ENCODE measurements at places on chromosomes 3 and 15.

DNA sequence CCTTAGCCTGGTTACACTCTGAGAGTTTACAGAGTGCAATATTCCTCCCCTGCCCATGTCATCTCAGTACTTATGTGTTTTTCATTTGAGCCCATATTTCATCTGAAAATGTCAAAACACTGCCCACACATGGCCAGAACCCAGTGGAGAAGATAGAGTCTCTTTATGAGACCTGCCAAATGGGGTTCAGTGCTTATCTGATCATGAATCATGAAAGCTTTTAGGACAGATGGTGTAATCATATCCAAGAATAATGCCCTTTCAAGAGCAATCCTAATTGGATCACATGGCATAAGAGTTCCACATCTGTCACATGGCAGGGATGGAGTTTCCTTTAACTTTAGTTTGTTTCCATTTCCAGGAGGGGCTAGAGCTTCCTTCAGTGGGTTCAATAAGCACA is 77.2 kb upstream of the AGBL1 start:
- DNase-seq: no peak

DNA sequence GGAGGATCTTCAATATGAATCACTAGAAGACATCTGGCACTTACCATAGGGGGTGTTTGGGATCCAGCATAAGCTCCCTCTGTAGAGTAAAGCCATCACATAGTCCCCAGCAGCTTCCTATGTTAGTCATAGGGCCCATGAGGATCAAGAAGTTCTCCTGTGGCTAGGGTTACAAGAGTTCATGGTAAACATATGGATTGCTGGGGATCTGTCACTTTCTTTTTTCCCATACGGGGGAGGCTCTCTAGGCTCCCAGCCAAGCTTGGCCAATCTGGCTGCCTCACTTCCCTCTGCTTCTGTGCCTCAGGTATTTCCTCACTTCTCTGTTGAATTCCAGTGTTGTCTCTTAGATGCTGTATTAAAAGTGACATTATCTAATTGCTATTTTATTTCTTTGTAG is 597.9 kb downstream of the PDCD6IP start:
- DNase-seq: no peak

- DNase-seq: no peak
Measured at GRCh38 chr3:124650798-124651197, 79.5 kb upstream of the UMPS start.

DNA sequence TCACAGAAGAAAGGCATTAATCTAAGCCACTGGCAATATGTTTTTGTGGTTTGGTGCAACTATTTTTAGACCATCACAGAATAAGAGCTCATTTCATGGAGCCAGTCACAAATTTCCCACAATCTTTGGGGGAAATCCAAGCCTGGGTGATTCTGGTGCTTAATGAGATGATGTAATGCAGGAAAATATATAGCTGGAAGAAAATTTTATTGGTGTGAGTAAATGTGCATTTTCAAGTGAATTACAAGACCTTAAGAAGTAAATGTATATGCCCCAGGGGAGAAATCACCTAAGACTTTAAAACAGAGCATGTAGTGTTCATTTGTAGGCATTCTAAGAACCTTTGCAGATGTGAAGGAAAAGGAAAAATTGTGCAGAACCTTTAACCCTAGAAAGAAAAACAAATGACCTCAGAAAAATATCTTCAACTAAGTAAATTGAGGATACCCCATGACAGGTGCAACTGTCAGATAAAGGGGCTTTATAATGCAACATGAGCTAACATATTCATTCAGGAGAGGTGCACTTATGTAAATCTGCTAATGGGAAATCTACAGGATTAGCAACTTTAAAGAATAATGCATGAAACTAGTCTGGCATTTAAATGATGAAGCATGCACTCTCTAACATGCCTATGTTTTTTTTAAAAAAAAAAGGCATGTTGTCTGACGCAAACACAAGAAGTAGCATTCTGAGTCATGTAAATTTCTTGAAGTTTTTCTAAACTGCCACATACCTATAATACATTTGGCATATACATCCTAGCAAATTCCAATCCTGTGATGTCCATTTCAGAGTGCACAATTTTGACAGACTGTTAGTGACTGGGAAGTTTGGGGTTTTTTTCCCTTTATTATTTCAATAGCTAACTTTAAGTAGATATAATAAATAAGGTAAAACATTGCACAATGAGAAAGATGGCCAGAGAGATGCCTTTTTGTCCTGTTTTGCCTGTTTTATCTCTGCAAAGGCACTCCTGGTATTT is 105.1 kb downstream of the MEX3B start:
- DNase-seq: no peak

- no peak for DNase-seq
Measured at GRCh38 chr3:49803465-49804140, 542 bp downstream of the INKA1 start.

DNA sequence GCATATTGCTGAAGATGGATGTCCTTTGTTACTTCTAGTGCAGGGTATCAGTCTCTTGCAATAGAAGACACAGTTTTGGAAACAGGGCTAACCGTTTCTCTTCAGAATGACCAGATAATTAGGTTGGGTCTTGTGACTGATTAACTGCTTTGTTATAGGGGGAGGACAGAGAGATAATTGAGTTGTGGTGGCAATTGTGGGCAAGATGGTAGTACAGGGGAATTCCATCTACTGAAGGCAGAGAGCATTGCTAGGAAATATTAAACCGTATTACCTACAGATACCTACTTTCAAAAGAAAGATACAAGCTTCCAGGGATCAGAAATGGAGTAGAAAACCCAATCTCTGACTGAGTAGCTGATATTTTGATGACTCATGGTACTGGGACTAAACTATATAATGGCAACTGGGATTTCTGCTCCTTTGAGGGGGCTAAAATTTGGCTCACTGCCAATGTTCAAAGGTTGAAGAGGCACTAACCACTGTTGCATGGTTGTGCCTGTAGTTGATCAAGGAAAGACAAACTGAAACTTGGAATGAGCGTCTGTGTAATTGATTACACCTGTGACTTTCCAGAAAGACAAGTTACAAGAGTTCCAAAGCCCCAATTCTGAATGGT is 4.2 kb downstream of the PRR23B start:
- no peak for DNase-seq

DNA sequence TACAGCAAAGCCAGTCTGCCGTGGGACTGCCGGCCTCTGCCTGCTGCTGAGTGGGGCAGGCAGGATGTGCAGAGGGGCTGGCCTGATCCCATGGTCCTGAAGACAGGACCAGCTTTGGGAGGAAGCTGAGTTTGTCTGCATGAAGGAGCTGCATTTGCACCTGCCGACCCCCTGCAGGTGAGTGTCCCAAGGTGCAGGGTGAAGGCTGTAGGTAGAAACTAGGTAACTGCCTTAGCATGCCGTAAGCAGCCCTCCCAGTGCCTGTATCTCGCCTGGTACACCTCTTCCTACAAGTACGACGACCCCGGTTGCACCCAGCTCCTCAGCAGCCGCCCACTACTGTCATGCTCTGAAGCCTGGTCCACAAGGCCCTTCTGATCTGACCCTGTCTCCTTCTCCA is 34.9 kb downstream of the AMOTL2 start:
- DNase-seq: no peak

DNA sequence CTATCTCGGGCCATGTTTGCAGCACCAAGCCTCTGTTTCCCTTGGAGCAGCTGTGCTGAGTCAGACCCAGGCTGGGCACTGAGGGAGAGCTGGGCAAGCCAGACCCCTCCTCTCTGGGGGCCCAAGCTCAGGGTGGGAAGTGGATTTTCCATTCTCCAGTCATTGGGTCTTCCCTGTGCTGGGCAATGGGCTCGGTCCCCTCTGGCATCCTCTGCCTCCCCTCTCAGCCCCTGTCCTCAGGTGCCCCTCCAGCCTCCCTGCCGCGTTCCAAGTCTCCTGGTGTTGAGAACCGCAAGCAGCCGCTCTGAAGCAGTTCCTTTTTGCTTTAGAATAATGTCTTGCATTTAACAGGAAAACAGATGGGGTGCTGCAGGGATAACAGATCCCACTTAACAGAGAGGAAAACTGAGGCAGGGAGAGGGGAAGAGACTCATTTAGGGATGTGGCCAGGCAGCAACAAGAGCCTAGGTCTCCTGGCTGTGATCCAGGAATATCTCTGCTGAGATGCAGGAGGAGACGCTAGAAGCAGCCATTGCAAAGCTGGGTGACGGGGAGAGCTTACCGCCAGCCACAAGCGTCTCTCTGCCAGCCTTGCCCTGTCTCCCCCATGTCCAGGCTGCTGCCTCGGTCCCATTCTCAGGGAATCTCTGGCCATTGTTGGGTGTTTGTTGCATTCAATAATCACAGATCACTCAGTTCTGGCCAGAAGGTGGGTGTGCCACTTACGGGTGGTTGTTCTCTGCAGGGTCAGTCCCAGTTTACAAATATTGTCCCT is 1.2 kb downstream of the RHO start:
- no peak for DNase-seq

- DNase-seq: no peak
Measured at GRCh38 chr3:168336276-168336675, 240.6 kb upstream of the GOLIM4 start.

- DNase-seq: no peak
Measured at GRCh38 chr3:167929968-167930367, 165.8 kb downstream of the GOLIM4 start.

- DNase-seq: no peak
Measured at GRCh38 chr3:56989169-56989976, 71.1 kb upstream of the SPATA12 start.

DNA sequence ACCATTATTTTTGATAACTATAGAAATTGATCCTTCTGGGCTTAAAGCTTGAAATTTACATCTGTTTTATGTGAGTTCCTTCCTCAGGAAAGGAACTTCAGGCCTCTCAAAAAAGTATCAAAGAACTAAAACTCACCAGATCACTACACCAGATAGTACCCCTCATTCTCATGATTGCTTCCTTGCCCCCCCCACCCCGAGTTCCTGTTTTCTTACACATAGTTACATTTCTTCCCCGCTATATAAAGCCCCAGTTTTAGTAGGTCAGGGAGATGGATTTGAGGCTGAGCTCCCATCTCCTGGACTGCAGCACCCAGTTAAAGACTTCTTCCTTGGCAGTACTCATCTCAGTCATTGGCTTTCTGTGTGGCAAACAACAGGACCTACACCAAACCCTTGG is 80.3 kb upstream of the HRH1 start:
- no peak for DNase-seq

DNA sequence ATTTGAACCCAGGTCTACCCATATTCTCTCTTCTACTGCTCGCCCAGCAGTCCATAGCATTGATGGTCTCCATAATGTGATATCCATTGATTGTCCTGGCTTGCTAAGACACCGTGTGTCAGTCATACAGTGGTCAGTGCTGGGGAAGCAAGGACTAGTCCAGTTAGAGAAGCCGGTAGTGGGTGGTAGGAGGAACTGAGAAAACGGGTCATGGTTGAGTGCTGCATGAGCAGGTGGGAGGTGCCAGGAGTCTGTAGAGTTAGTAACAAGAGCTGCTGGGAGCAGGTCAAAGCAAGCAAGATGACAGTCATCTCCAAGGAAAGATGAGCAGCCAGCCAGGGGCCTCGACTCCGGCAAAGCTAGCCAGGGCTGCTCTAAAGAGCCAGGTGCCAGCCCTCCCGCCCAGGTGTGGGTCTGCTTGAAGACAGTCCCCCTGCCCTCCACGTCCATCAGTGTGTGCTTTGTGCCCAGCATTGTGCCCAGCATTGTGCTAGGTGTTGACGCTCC is 29.5 kb upstream of the USP3 start:
- no peak for DNase-seq

DNA sequence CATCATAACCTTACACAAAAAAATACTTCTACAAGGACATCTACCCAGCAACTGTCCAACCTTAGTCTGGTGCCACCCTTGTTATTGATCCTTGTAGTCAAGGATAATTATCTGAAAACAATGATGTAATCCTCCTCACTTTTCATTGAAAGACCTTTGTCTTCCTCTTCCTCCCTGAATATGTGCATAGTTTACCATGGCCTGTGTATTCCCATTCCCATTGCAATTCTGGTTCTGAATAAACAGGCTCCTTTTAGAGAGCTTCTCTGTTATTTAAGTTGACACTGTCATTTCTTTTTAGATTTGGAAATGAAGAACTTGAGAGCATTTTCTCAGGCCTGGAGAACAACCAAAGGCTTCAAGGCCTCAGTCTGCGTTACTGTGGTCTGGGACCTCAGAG is 53.3 kb upstream of the RNF7 start:
- DNase-seq: no peak

DNA sequence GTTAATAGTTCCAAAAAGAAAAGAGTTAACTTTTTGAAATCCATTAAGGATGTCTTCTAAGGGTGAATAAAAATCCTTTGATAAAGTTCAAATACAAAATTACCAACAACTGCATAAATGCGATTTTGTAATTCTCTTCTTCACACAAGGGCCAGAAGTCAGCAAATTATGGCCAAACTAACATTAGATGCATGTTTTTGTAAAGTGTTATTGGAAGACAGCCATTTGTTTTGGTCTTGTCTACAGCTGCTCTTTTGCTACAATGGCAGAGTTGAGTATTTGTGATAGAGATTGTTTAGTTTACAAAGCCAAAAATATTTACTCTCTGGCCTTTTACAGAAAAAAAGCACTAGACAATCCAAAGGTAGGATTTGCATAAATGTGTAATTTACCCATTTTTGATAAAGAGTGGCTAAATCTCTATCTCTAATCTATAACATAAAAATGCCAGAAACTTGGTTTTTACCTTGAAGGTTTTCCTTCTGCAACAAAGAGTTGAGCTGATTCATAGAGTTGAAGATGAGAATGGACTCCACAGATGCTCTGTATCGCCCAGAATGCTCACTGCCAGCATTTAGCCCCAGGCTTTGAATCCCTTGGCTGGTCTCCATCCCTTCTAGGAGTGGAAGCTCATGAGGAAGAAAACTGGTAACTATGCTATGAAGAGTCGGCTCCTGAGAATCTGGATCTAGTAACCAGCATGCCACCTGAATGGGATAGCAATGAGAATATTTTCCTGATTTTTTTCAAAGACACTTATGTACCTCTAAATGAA is 64.5 kb downstream of the POLQ start:
- DNase-seq: no peak

- DNase-seq: no peak
Measured at GRCh38 chr3:168813225-168813802, 717.6 kb upstream of the GOLIM4 start.

- no peak for DNase-seq
Measured at GRCh38 chr3:48999085-48999858, 7.9 kb upstream of the WDR6 start.

DNA sequence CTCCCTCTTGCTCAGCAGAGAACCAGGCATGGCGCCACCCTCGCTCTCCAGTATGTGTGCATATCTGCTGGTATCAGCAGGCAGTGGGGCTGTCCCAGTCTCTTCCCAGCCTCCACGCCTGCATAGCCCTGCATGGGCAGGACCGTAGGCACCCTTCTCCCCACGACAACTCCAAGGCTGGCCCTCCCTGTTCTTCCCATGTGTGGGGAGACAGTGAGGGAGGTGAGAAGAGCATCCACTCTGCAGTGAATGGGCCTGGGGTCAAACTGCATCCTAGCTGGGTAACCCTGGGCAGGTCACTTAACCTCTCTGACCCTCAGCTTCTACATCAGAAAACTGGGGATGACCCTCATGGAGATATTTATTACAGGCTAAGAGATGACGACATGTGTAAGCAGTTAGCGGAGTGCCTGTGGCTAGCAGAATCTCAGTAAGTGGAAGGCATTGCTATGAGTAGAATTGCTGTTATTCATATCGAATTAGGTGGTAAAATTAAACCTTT is 13.3 kb upstream of the SSUH2 start:
- DNase-seq: no peak
